ENCODE measurements at places on chromosomes 1 and 21. TPM values are rescaled to one million over a fixed set of nuclear protein-coding genes. Genes with fewer than 3 reads are reported as not detected.

Gene METTL25B
- 56.7 TPM for total RNA-seq

DNA sequence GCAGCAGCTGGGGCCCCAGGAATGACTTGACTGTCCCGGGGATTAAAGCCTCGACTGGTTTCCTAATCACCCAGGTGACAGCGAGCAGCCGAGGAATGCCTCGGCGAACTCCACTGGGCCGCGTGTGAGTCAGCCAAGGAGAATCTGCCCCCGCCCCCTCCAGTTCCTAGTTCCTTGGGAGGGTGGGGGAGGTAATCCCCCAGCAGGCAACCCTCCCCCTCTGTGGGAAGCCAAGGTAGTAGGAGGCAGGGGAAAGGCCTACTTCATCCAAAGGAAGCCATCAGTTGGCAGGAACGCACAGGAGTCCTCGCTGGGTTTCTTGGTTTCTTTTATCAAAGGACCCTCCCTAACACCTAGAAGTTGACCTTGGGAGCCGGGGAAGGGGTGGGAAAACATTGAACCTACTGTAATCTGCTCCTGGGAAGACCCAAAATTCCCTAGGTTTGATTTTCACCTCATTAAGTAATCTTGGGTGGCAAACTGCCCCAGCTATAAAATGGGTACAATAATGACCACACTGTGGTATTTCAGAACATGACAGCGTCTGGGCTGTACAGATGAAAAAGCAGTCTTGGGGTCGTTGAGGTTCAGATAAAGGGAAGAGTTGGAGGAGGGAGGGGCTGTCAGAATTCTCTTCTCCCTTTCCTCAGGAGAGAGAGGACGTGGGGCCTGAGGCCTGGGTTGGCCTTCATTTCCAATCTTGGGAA is 1.4 kb downstream of the TENT5B start:
- no peak for DNase-seq

Gene TIPRL
- total RNA-seq: 29.8 TPM

- DNase-seq: no peak
Observed at GRCh38 chr1:228543396-228543795, 56.2 kb downstream of the RNF187 start.

Gene TMEM81
- total RNA-seq: 3.5 TPM

- DNase-seq: no peak
Observed at GRCh38 chr1:234467821-234468220, 11.2 kb downstream of the TARBP1 start.

DNA sequence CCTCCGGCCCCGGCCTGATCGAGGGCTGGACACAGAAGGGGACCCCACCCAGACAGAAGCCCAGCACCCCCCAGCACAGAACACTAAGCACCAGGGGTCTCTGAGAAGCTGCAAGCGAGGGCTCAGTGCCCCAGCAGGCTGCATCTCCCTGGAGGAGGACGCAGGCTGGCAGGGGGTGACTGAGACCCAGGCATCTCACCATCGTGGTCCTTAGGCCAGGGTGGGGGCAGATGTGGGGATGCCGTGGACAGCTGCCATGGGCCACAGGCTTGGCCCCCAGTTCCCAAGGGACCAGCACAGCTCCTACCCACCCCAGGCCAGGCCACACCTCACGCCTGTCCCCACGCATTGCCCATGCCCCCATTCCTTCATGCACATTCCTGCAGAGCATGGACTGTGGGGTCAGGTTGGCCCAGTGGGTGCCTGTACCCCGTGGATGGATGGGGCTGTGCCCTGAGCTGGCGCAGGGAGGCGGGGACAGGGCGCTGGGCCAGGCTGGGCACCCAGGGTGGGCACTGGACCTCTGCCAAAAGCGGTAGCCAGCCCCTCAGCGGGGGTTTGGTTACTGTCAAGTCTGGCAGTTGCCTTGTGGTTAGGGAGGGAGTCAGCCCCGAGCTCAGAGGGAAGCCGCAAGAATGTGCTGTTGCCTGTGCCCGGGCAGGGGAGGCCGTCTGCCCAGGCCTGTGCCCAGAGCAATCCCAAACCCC is 61.5 kb downstream of the ARHGEF16 start:
- no peak for DNase-seq

Gene ETV3
- 26.6 TPM for total RNA-seq

DNA sequence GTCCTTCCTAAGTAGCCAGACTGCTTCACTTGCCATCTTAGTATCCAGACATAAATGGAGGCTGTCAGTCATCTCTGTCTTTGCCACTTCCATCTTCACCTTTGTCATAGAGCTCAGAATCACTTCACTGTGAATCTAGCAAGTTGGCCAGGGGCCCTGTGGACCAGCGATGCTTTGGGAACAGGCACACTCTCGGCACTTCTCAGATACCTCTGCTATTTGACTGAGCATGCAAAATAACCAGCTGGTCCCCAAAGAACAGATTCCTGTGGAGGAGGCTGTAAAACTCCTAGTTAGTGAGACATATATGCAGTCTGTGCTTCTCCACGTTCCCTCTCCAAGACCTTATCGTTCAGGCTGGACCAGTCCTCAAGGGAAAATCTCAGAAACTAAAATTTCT is 76.8 kb upstream of the COA6 start:
- DNase-seq: no peak

DNA sequence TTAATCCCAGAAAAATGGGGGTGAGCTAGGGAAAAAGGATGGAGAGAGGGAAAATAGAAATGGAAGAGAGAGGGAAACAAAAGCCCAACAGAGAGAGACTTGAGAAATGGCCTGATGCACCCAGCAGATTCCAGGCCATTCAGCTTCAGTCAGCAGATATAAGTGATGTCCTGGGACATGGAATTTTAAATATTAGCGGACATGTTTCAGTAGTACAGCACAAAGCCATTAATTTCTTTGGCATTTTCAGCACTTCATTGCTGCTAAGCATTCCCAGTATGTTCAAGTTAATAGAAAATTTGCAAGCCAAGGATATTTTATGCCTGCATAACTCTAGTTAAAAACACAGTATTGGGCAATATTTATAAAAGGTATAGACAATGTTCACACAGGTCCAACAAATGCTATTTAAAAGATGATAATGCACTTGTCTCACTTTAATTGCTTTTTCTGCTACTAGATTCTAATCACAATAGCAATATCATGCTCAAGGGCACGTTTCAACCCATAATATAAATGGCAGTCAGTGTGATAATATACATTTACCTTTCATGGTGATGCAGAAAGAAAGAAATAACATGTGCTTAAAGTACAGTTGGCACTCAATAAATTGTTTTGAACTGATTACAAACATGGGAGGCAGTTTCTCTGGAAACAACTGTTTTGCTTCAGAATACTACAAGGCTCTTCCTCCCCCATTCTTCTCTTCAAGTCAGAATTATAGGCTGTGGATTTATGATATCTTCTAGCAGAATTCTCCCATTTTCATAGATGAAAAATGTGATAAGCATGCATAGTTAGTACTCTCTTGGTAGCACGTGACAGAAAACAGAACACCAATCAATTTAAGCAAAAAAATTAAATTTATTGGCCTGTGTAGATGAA is 108.1 kb upstream of the MAGI3 start:
- no peak for DNase-seq

Gene IL22RA1
- 0.09 TPM for total RNA-seq

Measured in activated B cell treated with CpG ODN at 0.5 μM for 24 hours (primary cell).